ENCODE measurements at places on chromosomes 6 and 20.
A peak's percentile ranks its signal among the peaks of the same experiment; 100 is the strongest.

DNA sequence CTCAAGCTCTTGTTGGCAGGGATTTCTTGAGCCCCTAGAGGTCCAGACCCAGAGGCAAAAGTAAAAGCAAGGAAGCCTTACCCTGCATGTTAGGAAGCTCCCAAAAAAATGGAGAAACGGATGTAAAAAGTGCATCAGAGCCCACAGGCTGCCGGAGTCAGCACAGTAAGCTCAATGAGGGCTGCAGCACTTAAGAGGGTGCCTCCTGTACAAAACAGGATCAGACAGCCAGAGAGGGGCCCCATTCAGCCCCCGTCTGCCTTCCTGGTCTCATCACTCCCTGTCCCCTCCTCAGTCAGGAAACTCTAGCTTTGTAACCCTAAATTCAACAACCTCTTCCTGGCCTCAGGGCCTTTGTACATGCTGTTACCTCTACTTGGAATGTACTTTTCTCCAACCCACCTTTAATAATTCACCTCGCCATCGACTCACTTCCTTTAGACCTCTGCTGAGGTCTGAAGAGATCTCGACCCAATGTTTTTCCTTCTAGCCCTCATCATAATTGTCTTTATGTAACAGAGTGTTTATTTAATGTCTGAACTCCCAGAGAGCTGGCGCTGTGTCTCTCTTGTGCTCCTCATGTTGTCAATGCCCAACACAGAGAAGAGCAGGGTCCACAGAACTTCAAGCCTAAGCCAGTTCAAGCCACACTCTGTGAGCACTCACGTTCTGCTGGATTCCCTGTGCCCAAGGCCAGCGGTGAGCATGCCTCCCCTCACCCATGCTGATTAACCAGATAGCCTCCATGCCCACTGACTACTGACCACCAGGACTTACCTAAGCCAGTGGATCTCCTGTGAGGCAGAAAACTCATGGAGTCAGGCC lies 2.8 kb upstream of the PLCG1 start:
- no peak for DNase-seq

GRCh38 chr6:138403801-138404665 lies at the start of gene HEBP2:
HEBP2 (plus strand) TSS chr6:138404223; CDS start chr6:138404496, 273 bp downstream.
- DNase-seq, result peak; percentile 77

GRCh38 chr6:148367411-148368024 lies 24.9 kb downstream of the SASH1 start:
- DNase-seq, result no peak

DNA sequence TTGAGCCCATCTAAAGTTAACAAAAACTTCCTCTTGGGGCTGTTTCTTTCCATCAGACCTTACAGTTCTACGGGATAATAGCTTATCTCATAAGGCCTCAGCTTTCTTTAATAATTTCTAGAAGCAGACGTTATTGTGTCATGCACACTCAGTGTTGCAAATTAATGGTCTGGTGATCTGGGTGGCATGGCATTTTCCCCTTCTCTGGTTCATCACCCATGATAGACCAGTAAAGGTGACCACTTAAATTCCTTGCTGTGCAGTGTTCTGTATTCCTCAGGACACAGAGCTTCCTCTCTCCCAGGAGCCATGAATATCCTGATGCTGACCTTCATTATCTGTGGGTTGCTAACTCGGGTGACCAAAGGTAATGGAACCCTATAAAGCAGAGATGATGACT lies at the start of gene DEFB125:
TSS of gene DEFB125 (plus strand) at position 272 of the 400 bp plus-strand sequence. CDS start at position 310, 38 bp downstream.
- DNase-seq, result no peak

DNA sequence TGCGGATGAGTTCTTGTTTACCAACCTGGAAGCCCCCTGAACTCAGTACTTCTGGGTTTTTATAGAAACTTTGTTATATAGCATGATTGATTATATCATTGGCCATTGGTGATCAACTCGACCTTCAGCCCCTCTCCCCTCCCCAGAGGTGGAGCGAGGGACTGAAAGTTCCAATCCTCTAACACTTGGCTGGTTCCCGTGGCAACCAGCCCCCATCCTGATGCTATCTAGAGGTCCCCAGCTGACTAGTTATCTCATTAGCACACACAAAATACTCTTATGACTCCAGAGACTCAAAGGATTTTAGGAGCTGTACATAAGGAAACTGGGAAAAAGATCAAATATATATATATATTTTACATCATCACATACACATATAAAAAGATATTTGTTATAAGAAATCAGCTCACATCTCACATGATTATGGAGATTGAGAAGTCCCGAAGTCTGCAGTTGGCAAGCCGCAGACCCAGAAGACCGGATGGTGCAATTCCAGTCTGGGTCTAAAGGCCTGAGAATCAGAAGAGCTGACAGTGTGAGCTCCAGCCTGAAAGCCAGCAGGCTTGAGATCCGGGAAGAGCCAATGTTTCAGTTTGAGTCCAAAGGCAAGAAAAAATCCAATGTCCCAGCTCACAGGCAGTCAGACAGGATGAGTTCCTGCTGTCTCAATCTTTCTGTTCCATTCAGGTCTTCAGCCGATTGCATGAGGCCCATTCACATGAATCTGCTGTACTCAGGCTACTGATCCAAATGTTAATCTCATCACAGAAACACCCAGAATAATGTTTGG lies 179.3 kb upstream of the DTNBP1 start:
- no peak for DNase-seq

- DNase-seq, result no peak
Observed at GRCh38 chr6:139282684-139283083, 9.1 kb downstream of the TXLNB start.

GRCh38 chr20:34246126-34246626 lies 5.0 kb downstream of the ASIP start:
- DNase-seq, result no peak

DNA sequence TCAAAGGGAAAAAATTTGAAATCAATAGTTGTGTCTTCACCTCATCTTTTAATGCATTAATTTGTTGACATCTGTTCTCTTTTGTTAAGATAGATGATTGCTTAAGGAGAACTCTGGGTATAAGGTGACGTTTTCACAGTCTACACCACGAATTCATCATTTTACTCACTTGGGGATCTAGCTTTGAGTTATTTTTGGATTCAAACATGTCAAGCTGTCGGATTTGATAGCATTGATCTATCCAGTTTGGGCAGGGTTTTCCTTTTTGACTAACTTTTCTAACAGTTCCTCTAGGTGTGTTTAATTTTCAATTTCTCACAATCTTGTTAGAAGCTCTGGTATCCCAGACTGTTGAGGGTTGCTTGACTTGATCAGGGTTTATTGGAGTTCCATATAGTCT lies 49.6 kb downstream of the HECA start:
- DNase-seq, result no peak

DNA sequence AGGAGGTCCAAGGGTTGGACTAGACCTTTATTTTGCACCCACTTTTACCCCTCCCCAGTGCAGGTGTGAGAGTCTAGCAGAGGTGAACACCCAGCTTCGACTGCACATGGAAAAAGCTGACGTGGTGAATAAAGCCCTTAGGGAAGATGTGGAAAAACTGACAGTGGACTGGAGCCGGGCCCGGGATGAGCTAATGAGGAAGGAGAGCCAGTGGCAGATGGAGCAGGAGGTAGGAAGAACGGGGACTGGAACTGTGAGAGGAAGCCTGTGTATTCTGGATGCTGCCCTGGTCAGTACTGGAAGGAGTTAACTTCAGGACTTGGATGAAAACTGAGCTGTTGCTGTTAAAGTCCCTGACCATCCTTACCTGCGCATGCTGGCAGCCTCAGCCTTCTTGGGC lies 10.6 kb downstream of the CEP250 start:
- DNase-seq, result no peak

DNA sequence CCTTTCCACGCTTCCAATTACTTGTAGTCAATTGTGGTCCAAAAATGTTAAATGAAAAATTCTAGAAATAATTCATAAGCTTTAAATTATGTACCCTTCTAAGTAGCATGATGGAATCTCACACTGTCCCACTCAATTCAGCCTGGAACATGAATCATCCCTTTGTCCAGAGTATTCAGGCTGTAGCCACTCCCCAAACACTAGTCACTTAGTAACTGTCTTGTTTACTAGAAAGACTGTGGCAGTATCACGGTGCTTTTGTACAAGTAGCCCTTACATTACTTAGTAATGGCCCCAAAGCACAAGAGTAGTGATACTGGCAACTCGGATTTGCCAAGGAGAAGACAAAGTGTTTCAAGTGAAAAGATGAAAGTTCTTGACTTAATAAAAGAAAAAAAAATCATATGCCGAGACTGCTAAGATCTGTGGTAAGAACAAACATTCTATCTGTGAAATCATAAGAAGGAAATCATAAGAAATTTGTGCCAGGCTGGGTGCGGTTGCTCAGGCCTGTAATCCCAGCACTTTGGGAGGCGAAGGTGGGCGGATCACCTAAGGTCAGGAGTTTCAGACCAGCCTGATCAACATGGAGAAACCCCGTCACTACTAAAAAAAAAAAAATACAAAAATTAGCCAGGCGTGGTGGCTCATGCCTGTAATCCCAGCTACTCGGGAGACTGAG lies 168.5 kb upstream of the SIM1 start:
- no peak for DNase-seq

DNA sequence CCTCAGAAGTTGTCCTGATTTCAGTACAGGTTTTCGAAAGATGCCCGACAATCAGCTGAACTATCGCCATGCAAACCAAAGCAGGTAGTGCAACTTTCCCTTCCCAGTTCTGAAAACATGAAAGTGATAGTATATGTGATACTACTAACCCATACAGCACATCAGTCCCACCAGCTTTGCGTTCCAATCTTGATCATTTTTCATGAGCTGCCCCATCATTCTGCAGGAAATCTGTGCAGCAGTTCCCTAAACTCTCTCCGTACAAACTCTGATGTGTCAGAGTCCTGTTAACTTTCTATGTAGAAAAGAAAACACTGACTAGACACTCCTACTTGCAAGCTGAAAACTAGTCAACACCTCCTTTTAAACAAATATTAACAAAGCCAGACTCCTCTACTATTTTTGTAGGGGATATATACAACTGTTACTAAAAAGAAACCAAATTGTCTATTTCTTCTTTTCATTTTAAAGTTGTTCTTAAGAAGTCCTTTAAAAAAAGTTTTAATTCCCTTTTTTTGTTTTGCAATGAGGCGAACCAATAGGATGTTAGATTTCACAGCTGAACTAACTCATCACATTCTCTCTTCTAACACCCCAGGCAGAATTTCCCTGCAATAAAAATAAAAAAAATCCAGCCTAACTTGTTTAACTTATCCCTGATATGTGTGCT lies 99.6 kb upstream of the DST start:
- DNase-seq, result no peak

DNA sequence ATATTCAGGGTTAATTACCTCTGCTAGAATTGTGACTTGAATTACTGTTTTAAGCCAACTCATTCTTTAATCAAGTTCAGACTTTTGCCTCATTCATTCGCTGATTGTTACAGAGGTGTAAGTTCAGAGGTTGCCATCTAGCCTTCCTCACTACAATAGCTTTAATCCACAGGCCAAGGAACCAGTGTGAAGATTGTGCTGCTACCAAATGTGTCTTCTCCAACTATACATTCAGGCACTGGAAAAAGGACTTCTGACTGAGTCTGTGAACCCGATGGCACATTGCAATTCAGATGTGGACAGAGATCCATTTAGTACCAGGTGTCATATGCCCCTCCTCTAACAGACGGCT lies 111.2 kb upstream of the ADGRF1 start:
- DNase-seq, result no peak

- no peak for DNase-seq
Observed at GRCh38 chr6:131014080-131014776, 48.8 kb downstream of the EPB41L2 start.

DNA sequence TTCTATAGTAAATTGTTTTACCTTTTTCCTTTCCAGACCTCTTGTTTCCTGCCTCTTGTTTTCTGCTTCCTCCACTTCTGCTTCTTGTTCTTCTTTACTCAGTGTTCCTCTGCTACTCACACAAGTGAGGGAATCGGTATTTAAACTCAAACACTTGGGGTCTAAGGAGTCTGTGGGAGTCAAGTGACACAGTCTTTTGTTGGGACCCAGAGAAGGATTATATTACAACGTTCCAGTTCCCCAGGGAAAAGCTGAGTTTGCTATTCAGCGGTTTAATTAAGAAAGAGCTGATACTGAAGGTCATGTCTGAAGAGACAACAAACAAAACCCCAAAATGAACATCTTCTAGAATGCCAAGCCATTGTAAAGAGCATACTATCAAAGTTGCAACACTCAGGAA lies 107.8 kb upstream of the CITED2 start:
- DNase-seq, result no peak

- DNase-seq, result no peak
Observed at GRCh38 chr20:11305406-11305805, 612.3 kb upstream of the BTBD3 start.

DNA sequence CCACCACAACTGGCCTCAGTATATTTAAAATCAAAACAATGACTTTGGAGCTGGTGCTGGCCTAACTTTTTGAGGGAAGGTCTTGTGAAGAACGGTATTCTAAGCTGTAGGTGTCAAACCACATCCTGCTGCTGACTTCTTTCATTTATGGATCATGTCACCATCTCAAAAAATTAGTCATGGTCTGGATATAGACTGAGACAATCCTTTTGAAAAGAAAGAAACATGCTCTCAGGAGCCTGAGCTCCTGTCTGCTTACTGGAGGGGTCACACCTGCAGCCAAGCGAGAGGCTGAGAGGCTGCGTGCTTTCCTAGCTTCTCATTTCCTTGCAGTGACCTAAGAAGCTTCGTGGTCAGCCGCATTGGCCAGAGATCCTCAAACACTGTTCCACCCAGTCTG lies 55.2 kb downstream of the TIAM2 start:
- no peak for DNase-seq

DNA sequence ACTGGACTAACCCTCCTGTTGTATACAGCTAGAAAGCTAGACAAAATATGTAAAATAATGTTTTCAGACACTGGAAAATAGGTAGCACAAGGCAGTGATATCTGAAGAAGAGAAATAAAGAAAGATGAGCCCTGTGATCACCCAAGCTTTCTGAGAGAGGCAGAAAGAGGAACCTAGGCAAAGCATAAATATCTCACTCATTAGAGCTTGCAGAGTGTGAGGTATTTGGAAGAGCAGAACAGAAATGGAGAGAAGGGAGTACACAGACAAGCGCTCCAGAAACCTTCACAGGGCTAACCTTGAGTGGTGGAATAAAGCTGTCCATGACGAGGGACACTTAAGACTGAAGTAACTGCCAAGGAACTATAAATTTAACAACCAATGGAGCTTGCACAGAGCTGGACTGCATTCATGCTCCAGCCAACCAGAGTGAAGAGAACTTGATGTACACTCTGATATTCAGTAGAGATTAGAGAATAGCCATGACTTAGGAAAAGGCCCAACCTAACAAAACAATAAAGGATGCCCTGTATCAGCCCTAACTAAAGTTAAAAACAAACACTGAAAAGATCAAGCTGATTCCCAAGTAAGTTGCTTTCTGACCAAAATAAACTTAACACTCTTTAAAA lies 280.9 kb upstream of the STXBP5 start:
- DNase-seq, result no peak

- DNase-seq, result no peak
Observed at GRCh38 chr20:11564491-11564890, 353.2 kb upstream of the BTBD3 start.

DNA sequence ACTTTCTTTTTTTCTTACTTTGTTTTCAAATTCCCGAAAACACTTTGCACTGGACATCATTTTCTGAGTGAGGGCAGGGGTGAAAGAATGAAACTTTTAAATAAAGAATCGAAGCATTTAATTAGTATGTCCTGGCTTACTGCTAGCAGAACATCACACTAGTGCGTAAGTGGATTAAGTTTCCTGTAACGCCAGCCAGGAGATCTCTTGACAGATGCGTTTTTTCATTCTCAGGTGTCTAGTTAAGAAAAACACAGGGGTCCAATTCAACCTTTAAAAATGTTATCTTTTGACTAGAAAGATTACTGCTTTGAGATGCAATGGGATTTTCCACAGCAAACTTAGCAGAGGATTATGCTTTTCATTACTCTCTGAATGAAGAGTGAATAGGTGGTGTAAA lies 858.8 kb upstream of the EPHA7 start:
- no peak for DNase-seq

All from activated CD8-positive, alpha-beta memory T cell treated with anti-CD3 and anti-CD28 coated beads for 1 hour (primary cell).